ENCODE measurements at places on chromosomes 11 and 22.

DNA sequence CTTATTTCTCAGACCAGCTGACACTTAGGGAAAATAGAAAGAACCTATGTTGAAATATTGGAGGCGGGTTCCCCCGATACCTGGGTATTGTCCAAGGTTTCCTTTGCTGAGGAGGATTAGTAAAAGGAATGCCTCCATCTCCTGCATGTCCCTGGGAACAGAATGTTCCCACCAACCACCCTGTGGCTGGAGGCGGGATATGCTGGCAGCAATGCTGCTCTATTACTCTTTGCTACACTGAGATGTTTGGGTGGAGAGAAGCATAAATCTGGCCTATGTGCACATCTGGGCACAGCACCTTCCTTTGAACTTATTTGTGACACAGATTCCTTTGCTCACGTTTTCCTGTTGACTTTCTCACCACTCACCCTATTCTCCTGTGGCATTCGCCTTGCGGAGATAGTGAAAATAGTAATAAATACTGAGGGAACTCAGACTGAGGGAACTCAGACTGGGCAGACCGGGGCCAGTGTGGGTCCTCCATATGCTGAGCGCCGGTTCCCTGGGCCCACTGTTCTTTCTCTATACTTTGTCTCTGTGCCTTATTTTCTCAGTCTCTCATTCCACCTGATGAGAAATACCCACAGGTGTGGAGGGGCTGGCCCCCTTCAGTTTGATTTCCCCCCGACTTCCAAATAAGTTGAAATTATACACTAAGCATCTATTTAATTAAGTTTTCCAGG lies 32.1 kb downstream of the IGLL1 start:
- DNase-seq, result no peak

GRCh38 chr11:110131386-110132123 lies 38.4 kb downstream of the ZC3H12C start:
- DNase-seq, result peak; percentile 39

- DNase-seq, result no peak
Observed at GRCh38 chr11:78921509-78921908, 346.8 kb upstream of the NARS2 start.

- no peak for DNase-seq
Observed at GRCh38 chr11:65489706-65490320, 9.0 kb upstream of the MALAT1 start.

- DNase-seq, result no peak
Observed at GRCh38 chr11:70206982-70207376, 3.9 kb downstream of the FADD start.

DNA sequence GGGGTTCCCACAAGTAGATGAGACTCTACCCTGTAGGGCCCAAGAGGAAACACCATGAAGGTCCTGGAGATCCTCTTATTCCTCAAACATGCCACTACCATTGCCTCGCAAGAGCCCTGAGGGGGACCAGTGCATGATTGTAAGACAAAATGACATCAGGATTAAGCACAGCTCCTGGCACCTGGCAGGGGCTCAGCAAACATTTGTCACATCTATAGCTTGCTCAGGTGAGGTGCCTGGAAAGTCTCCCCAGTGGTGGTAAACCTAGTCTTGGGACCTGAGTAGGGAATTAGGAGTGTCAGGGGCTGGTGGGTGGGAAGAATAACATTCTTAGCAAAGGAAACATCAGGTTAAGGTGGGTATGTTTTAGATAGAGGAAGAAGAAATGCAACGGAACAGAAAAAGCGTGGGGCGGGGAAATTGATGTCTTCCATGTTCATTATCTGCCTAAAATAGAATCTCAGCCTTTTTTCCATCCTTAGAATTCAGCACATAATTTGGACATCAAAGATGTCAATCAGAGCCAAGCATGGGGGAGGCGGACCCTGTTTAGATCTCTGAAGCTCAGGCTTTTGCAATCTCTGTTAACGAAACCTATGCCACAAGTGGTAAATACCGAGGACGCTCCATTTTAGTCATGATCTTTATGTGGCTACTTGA lies 924 bp downstream of the YPEL1 start:
- DNase-seq, result no peak
